Parietal lobe (tissue), 2 donors: ENCODE measurements at places on chromosomes 2 and 18. TPM values are rescaled to one million over a fixed set of nuclear protein-coding genes. Genes with fewer than 3 reads are reported as not detected.

REG3A gene
- total RNA-seq = not detected

SULT1C4 gene
- total RNA-seq = 11.9 TPM

MAL gene
- not detected for total RNA-seq

MALL gene
- total RNA-seq = 1.3 TPM

NFU1 gene
- total RNA-seq = 38.5 TPM

FIGN gene
- total RNA-seq = 4.4 TPM

UGT1A5 gene
- total RNA-seq = not detected

CNTNAP5 gene
- 65.1 TPM for total RNA-seq

PKDCC gene
- 30.0 TPM for total RNA-seq

DES gene
- total RNA-seq = not detected

ITGA4 gene
- total RNA-seq = 9.4 TPM

ZAP70 gene
- total RNA-seq = 1.9 TPM

PROKR1 gene
- 2.8 TPM for total RNA-seq

DOCK10 gene
- total RNA-seq = 12.5 TPM

FOXI3 gene
- total RNA-seq = 0.63 TPM

DHRS9 gene
- 0.94 TPM for total RNA-seq

ALPI gene
- total RNA-seq = not detected

LYG2 gene
- not detected for total RNA-seq

CD226 gene
- 1.3 TPM for total RNA-seq

CCDC150 gene
- 9.4 TPM for total RNA-seq

EDAR gene
- total RNA-seq = not detected

ARHGAP28 gene
- total RNA-seq = 17.5 TPM
